CD4-positive, alpha-beta memory T cell (primary cell): ENCODE measurements at places on chromosomes 2 and 18. TPM values are rescaled to one million over a fixed set of nuclear protein-coding genes. Genes with fewer than 3 reads are reported as not detected.
A peak's percentile ranks its signal among the peaks of the same experiment; 100 is the strongest.

GRCh38 chr2:132941296-132942020 lies 271.5 kb upstream of the LYPD1 start:
- no peak overlapping the region for H3K4me3 ChIP-seq
- no peaks in the 10 kb centered on the region for H3K27me3 ChIP-seq
- no peak for DNase-seq
- no peak overlapping the region for H3K27ac ChIP-seq
- H3K36me3 ChIP-seq: no peaks in the 10 kb centered on the region

- H3K4me3 ChIP-seq: no peak overlapping the region
- H3K27me3 ChIP-seq: no peaks in the 10 kb centered on the region
- H3K27ac ChIP-seq: no peak overlapping the region
Observed at GRCh38 chr2:134773759-134774742, 55.3 kb upstream of the TMEM163 start.

The SERPINB10 gene
- not detected for total RNA-seq

DNA sequence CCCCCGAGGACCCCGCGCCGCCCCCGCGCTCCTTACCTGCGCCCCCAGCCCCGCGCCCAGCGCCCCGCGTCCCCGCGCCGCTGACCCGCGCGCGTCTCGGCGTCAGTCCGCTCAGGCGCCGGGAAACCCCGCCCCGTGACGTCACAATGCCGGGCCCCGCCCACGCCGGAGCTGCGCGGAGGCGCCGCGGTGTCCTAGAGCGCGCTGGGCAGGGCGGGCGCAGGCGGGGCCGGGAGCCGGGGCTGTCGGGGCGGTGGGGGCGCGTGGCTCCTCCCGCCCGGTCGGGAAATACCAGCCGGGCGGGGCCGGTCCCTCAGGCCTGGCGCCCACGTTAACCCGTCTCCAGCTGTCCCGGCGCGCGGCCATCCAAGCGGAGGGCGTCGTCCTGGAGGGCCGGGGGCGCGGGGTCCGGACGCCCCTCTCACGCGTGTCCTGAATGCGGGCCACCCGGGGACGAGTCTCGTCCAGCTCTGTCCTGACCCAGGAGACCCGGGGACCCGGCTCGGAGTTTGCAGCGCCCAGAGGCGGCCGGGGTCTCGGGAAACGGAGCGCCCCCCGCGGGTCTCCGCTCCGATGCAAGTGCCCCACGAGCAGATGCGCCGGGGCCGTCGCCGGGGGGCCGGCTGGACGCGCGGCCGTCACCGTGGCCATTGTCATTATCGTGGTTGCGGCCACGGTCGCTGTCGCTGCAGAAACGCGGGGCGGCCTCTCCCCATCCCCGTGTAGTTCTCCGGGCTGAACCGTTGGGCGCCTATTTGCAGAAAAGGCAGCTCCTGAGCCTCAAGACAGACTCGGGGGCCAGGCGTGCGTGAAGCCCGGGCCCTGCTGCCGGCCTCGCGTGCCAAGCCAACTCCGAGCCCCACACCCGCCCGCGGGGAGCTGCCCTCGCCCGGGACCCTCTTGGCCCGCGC lies at the start of gene SLC66A2:
TSS of gene SLC66A2 (minus strand) at position 109 of the 911 bp plus-strand sequence. CDS start 727 bp downstream, outside the sequence.
- peak within 1 kb of the TSS; percentile 69 for H3K4me3 ChIP-seq
- H3K36me3 ChIP-seq: no peaks in the 10 kb centered on the region
- peak within 1 kb of the TSS; percentile 64 for H3K27ac ChIP-seq

DNA sequence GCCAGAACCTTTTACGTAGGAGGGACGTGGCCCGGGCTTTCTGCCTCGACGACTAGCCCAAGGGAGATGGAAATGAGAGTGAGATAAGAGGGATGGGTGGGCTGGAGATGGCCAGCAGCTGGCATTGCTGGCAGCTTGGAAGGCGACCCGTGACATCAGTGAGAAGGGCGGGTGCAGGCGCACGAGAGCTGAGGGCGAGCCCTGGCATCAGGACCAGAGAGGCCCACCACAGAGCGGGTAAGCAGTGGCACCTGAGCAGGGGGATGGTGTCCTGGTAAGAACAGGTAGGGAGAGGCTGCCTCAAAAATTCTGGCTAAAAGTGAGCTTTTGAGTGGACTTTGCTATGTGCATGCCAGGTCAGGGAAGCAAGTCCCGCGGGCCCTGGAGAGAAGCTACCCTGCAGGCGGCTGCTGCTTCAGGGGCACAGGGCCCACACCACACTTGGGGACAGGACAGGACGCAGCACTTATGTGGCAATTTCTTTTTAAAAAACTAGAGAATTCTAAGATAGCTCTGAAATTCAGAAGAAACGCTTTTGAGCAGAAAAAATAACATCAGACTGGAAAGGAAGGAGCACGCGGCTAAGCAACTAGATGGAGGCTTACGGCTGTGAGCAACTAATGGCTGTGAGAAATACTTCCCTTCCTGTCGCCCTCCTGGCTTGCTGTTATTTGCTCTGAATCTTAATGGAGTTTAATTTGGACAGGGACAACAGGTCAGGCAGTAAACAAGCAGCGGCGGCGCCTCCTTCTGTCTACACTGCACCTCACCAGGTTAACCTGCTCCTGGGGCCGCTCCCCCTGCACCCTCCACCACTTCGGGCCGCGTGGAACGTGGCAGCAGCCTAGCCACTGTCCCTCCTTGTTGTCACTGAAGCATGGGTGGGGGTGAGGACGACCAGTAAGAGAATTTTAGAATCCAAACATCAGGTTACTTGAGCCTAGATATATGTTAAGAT lies 20.5 kb downstream of the THAP4 start:
- no peaks in the 10 kb centered on the region for H3K36me3 ChIP-seq
- peaks cover 29% of the 10 kb centered on the region for H3K4me1 ChIP-seq
- H3K27ac ChIP-seq: no peak overlapping the region
- DNase-seq: no peak

GRCh38 chr2:235126768-235127167 lies 175.0 kb downstream of the SH3BP4 start:
- no peaks in the 10 kb centered on the region for H3K4me1 ChIP-seq
- DNase-seq: no peak
- H3K36me3 ChIP-seq: no peaks in the 10 kb centered on the region
- no peak overlapping the region for H3K4me3 ChIP-seq
- H3K27me3 ChIP-seq: peaks cover 3% of the 10 kb centered on the region

GRCh38 chr2:232374356-232374755 lies 4.2 kb upstream of the ALPP start:
- no peaks in the 10 kb centered on the region for H3K36me3 ChIP-seq
- no peaks in the 10 kb centered on the region for H3K4me1 ChIP-seq
- no peaks in the 10 kb centered on the region for H3K27me3 ChIP-seq
- H3K27ac ChIP-seq: no peak overlapping the region

The KCNJ3 gene
- total RNA-seq: not detected

DNA sequence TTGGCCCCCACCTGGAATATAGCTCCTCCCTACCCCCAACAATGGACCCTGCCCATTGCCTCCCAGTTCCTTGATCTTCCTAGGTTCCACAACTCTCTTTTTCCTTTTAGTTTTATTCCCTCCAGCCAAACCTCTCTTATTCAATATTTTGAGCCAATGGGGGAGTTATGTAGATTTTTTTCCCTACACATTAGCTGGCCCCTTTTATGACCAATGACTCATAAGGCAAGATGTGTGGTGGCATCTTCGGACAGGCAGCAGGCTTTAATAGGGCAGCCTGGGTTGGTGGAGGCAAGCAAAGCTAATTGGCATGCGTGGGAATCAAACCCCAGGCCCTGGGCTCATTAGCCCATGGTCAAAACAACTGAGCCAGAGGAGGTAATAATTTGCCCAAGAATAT lies 9.2 kb downstream of the GRP start:
- no peak for DNase-seq
- H3K36me3 ChIP-seq: no peaks in the 10 kb centered on the region
- H3K4me3 ChIP-seq: no peak overlapping the region
- H3K27ac ChIP-seq: no peak overlapping the region

DNA sequence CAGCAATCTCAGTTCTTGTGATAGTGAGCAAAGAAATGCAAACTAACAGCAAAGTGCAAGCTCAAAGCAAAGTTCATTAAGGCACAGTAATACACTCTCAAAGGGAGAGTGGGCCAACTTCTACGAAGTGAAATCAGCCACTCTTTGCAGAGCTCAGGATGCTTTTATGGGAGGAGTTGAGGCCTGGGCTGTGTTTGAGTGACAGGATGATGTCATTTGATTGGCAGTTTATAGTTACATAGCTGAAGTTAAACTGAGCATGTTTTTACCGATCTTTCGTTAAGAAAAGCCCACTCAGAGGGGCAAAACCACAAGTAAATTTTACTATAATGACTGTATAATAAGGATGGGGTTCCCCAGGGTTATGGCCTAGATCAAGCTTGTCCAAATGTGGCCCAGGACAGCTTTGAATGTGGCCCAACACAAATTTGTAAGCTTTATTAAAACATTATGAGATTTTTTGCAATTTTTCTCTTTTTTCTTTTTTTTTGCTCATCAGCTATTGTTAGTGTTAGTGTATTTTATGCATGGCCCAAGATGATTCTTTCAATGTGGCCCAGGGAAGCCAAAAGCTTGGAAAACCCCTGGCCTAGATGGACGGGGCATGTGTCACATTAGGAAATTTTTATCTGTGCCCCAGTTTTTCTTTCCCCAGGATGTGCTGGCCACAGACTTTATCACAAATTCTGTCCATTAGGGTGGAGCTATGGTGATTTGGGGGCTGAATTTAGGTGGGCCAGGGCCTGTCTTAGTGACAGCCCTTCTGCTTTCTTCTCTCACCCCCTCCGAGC lies 8.3 kb upstream of the DNAH7 start:
- H3K4me1 ChIP-seq: peaks cover 25% of the 10 kb centered on the region
- no peak for DNase-seq
- no peak overlapping the region for H3K27ac ChIP-seq
- H3K36me3 ChIP-seq: no peaks in the 10 kb centered on the region
- no peak overlapping the region for H3K4me3 ChIP-seq
